ENCODE measurements at places on chromosomes 3 and 15.

DNA sequence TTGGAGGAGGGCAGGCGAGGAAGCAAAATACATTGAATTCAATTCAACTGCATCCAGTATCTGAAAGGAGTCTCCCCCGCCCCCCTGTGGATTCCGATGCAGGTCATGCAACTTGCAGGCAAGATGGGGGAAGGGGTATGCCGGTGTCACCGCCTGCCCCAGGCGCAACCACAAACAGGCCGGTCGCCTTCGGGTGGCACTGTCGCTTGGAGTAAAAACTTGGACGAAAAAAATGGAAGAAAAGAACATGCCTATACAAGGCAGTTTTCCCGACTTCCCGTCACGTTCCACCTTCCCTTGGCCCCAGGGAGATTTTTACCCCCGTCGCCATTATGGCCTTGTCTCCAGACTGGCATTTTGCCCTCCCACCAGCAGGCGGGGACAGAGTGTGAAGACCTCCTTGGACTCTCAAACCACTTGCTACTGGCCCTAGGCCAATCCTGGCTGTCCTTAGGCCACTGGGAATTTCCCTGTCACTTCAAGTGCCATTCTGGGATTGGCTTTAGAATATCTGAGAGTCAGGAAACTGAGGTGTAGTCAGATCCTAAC, 1.6 kb upstream of the NTRK3 start:
- DNase-seq: peak; percentile 64

- DNase-seq: peak; percentile 78
These were observed 17.4 kb downstream of the PARP14 start for GRCh38 chr3:122697952-122698620.

GRCh38 chr15:71634820-71635560, 175.4 kb upstream of the NR2E3 start:
- no peak for DNase-seq

GRCh38 chr3:58588030-58588614, 10.9 kb upstream of the FAM107A start:
- peak; percentile 26 for DNase-seq

GRCh38 chr3:27573780-27574437, 89.7 kb upstream of the SLC4A7 start:
- DNase-seq: no peak

GRCh38 chr3:29892976-29893554, 612.2 kb downstream of the RBMS3 start:
- DNase-seq: no peak

DNA sequence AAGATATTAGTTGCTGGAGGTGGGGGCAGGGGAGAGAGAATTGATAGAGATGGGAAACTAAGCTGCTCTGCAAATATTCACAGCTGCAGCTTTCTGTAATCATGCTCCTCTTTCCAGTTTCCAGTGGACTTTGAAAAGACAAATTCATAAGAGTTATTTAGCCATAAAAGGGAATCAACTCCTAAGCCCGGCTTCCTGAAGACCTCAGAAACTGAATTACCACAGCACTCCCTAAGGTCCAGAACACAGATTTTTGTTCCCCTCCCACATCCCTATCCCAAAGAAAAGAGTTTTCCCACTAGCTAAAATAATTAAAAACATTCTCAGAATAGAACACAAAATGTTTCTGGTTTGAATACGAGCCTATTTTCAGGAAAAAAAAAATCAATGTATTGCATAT, 871.8 kb upstream of the NR2F2 start:
- DNase-seq: no peak

DNA sequence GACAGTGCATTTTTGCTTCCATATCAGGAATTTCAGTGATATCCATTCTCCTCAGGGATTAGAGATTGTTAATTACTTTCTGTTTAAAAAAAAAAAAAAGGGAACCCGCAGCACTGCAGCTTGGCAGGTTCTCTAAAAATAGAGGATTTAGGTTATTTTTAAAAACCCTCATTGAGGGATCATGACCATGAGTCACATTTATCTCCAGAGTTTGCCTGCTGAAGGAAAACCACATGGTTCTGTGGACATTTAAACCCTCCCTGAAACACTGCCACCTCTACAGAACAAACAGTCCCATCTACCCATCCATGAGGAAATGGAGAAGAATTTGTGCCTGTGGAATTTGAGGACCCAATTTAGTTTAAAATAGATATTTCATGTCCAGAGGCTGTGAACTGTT, 66.2 kb upstream of the UBE2E1 start:
- DNase-seq: peak; percentile 35

GRCh38 chr3:29263476-29263875, 17.4 kb upstream of the RBMS3 start:
- DNase-seq: no peak

- DNase-seq: no peak
These were observed 266.4 kb downstream of the FAM43A start for GRCh38 chr3:194951931-194952582.

- DNase-seq: no peak
These were observed 365 bp downstream of the ZBED2 start for GRCh38 chr3:111594781-111595180.

GRCh38 chr15:64444836-64445235, 15.5 kb upstream of the ZNF609 start:
- no peak for DNase-seq

- no peak for DNase-seq
These were observed 13.1 kb downstream of the RSL24D1 start for GRCh38 chr15:55183679-55184078.

DNA sequence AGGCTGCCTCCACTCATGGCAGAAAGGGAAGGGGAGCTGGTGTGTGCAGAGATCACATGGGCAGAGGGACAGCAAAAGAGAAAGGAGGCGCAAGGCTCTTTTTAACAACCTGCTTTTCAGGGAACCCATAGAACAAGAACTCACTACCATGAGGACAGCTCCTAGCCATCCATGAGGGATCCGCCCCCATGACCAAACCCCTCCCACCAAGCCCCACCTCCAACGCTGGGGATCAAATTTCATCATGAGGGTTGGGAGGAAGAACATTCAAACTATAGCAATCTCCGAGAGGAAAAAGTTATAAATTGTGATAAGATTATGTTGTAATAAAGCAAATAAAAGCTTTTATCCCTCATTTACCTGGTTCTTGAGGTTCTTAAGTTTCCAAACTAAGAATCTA, 84.7 kb upstream of the LMCD1 start:
- peak; percentile 41 for DNase-seq

- DNase-seq: no peak
These were observed 1031.8 kb upstream of the NR2F2 start for GRCh38 chr15:95298729-95299128.

DNA sequence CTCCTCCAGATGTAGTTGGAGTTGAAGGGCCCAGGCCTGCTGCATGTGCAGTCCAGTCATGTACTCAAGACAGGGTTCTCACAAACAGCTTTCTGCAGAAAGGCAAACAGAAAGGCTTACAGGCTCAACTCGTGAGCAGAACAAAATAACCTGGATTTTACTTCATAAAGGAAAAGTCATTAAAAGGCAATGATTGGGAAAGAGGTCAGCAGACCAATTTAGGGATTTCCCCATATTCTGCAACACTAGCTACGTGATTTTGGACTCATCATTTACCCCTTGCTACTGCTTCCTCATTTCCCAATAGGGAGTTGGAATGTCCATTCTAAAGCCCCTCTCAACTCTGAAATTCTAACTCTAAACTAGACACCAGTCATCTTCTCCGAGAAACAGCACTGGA, 18.1 kb downstream of the METTL6 start:
- no peak for DNase-seq

- peak; percentile 52 for DNase-seq
These were observed 777 bp downstream of the LOXL1 start for GRCh38 chr15:73927003-73927475.

DNA sequence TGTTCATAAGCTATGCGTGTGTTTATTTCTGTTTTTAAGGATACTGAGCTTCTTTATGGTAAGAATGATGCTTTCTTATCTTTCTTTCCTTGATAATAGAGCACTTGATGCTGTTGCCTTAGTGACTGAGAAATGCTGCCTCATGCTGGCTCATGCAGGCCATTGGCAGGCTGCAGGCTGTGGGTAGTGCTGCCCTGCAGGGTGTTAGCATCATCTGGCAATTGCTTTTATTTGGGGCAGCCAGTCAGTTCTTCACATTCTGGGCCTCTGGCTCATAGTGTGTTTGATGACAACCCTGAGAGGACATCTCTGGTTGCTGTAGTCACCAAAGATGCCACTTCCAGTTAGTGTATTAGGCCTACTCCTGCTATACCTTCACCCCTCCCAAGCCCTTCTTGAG, 66.2 kb upstream of the ONECUT1 start:
- DNase-seq: no peak

GRCh38 chr15:36761132-36761847, 181.9 kb downstream of the CDIN1 start:
- DNase-seq: no peak

- DNase-seq: no peak
These were observed at the start of gene KNG1 for GRCh38 chr3:186717039-186717457. Gene KNG1 (plus strand): TSS chr3:186717359. CDS start chr3:186717543, 184 bp downstream.

DNA sequence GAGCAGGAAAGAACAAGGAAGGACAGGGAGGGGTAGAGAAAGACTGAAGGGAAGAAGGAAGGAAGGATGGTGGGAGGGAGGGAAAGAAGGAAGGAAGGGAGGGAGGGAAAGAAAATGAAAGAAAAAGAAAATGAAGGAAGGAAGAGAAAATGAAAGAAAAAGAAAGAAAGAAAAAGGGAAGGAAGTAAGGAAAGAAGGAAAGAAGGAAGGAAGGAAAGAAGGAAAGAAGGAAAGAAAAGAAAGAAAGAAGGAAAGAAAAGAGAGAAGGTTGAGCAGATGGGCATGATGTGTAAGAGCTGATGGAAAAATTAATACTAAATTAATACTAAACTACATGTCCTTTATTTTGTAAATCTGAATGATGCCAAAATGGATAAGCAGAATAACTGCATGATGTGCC, 418.3 kb upstream of the CDIN1 start:
- no peak for DNase-seq

- DNase-seq: peak; percentile 96
These were observed 52.2 kb upstream of the HEG1 start for GRCh38 chr3:125107861-125108567.

DNA sequence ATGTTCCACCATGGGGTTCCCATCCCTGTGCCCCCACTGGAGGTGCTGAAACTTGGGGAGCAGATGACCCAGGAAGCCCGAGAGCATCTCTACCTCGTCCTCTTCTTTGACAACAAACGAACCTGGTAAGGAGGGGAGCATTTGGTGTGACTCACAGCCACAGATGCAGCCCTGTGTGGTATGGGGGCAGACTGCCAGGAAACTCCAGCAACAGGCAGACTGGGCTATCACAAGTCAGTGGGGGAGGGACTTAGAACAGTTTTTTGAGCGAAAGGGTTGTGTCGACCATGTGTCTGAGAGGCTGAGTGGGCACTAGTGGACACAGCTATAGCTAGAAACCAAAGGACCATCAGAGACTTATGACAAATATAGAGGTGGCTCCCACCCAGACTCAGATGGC, 3.4 kb upstream of the OGG1 start:
- no peak for DNase-seq

DNA sequence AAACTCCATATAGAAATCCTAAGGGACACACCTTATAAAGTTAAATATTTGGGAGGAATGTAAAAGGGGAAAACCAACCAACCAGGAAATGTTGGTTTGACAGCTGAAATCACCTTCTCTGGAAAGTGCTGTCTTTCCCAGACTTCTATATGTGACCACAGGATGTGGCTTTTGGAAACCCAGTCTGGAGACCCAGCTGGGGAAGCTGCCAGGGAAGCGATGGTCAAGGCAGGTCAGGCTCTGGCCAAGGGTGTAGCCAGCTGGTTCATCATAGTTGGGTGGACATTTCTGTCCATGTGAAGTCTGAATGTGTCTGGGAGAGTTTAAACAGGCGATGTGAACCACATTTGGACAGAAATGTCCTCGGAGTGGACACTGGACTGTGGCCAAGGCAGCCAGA, 73.9 kb downstream of the ARNT2 start:
- no peak for DNase-seq

GRCh38 chr3:146884721-146885120, 279.6 kb upstream of the PLSCR5 start:
- DNase-seq: no peak

- no peak for DNase-seq
These were observed 36.7 kb downstream of the TMOD3 start for GRCh38 chr15:51866161-51866560.

DNA sequence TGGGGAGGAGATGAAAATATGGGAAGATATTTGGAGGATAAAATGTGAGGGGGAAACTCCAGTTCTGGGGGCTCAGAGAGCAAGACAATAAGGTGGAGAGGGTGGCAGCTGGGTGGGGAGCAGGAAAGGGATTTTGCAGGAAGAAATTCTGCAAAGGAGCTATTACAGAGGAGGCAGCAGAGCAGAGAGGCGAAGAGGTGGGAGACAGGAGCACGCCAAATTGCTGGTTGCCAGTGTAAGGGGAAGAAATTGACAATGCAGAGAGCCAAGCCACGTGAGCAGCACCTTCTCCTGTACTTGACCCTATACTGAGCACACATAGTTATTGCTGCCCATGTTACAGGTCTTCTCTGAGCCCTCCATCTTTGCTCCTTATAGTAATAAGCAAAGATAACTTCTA, 190.3 kb upstream of the ONECUT1 start:
- DNase-seq: no peak

DNA sequence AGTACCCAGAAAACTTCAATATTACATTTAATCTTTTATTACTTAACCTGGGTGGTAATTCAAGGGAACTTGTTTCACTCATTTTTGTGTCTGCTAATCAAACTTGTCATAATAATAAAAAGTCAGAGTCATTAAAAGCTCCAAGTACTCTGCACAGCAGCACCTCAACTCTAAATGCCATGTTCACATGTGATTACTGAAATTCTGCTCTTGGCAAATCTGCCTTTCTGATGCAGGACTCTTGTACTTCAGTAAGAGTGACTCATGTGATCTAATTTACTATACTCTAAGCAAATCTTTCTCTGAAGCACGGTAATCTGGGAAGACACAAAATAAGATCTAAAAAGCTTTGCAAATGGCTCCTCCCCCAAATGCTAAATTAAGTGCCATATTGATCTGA, 6.4 kb downstream of the ROBO1 start:
- DNase-seq: no peak

DNA sequence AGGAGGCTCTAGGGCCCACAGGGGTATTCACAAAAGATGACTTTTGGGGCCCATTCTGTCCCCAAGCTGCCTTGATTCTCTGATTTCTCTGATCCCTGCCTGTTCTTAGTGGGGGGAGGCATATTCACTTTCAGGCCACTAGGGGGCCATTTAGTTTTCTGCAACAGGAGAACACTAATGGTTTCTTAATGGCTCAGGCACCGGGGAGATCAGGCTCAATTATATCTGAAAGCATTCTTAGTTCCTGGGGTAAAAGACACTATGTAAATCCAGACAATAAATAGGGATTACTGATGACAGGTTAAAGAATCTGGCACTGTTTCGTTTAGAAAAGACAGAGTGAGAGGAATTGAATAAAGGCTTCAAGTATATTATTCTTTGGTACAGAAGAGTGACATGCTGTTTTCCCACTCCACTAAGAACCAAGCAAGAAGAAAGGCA, 2.5 kb upstream of the INAFM2 start:
- peak; percentile 47 for DNase-seq

- no peak for DNase-seq
These were observed 16.7 kb upstream of the BFSP2 start for GRCh38 chr3:133383175-133383574.

GRCh38 chr3:182837855-182838454, 44.7 kb downstream of the ATP11B start:
- no peak for DNase-seq

Measured in Caki2 (cell line).